Kidney (tissue), 22 donors: ENCODE measurements at places on chromosomes 1 and 21.
A peak's percentile ranks its signal among the peaks of the same experiment; 100 is the strongest.

DNA sequence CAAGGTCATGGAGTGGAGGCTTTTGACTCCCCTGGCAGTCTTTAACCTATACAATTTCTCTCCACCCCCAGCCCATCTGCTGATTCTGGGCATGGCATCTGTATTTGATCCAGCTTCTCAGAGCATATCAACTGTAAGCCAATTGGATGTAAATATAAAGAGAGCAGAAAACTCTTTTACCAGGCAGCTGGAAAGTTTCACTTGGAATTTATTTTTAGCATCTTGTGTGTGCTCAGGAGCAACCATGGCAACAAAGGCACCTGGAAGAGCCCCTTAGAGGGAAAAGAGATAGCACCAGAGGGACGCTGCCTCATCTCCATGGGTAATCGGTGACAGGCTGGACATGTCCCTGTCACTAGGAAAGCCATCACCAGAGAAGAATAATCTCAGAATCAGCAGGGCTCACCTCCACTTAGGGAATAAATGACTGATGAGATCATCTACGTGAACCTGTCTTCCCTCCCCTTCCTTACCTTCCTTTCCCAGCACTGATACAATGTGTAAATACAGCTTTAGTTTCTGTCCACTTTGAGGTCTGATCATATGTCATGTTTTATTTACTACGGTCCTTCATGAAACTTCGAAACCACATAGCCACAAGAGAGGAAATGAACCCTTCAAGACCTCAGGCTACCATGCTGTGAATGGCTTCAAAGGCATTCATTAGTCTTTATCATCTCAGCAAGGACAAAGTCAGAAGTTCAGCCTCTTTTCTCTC is 25.3 kb upstream of the SIPA1L2 start:
- no peak for DNase-seq

- DNase-seq: no peak
Observed at GRCh38 chr1:100816049-100816448, 78.6 kb downstream of the EXTL2 start.

DNA sequence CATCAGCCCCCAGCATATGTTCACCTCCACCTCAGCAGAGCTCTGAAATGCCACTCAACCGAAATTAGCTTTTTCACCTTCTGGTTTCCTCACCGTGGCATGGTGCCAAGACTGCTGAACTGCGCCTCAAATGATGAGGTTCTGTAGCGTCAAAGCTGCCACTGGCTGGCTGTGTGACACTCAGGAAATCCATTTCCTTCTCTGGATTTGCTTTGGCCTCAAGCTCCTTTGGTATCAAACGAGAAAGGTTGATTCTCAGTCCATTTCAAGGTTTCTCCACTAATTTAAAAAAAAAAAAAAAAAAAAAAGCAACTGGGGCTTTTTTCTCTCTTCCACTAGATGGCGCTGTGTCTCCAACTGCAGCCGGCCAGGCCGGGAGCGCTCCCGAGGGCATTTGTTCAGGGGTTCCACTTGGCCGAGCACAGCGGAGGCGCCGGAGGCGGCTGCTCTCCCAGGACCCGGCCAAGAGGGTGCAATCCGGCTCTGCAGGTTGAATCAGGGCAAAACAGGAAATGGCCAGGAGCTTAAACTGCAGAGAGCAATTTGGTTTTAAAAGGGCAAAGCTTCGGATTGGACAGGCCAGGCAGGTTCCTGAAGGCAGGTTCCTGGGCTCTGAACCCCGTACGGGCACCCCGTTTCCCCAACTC is 26.5 kb upstream of the PLA2G2C start:
- peak; percentile 94 for DNase-seq

DNA sequence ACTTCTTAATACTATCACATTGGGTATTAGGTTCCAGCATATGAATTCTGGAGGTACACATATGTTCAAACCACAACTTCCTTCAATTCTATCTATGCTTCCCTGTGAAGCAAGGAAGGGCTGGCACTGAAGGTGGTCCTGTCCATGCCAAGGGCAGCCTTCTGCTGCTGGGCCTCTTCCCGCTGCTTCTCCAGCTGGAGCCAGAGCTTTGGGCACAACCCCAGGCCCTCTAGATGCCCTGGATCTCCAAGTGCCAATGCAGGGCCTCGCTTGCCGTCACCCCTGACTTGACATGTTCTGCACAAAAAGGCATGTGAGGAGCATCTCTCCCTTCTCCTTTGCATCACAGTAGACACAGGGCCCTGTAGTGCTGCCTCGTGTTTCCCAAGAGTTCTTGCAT is 62.6 kb downstream of the STYXL2 start:
- no peak for DNase-seq

- DNase-seq: peak; percentile 24
Observed at GRCh38 chr1:180415985-180416633, 86.3 kb downstream of the ACBD6 start.

DNA sequence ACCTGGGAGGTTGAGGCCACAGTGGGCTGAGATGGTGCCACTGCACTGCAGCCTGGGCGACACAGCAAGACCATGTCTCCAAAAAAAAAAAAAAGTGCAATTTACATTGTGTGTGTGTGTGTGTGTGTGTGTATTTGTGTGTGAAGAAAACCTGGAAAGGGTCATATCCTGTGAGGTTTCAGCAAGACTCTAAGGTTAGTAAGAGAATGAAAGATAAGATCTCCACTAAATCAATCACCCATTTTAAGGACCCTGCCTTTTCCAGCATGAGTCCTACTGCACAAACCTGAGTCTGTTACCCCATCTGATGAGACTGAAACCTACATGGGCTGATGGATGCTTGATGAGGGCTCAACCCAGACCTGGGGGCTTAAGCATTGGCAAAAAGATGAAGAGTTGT is 4.9 kb upstream of the C1orf74 start:
- DNase-seq: no peak
